GF-D8 (cell line): ENCODE measurements at places on chromosomes 13 and 19.

- no peak for DNase-seq
These were observed 30.8 kb upstream of the LDLR start for GRCh38 chr19:11058246-11059030.

GRCh38 chr13:24097667-24098066 is 62.9 kb upstream of the SPATA13 start:
- DNase-seq, result no peak

DNA sequence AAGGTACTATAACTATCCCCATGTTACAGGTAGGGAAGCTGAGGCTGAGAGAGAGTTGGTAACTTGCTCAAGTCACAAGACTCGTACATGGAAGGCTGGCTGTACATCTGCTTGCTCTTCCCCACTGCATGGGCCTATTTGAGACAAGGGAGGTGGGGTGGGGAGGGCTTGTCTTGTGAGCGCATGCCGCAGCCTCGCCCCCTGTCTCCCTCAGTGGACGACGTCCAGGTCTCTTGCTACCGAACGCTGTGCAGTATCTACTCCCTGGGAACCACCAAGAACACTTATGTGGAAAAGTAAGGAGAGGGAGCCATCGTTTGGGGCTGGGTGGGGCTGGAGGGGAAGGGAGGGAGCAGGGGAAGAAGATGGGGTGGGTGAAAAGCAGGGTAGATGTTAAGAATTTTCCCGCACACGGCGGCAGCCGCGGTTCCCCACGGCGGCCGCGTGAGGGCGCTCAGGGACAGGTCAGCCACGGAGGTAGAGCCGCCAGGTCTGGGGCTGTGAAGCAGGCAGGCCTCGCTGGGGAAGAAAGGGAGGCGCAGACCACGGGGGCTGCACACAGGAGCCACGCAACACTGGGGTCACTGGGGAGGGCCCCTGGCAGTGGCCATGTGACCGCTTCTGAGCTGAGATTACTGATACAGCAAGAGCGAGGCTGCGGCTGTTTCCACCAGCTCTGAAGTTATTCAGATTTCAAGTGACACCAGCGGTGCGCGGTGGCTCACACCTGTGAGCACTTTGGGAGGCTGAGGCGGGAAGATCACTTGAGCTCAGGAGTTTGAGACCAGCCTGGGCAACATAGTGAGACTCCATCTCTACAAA is 81.5 kb downstream of the RYR1 start:
- DNase-seq, result no peak

DNA sequence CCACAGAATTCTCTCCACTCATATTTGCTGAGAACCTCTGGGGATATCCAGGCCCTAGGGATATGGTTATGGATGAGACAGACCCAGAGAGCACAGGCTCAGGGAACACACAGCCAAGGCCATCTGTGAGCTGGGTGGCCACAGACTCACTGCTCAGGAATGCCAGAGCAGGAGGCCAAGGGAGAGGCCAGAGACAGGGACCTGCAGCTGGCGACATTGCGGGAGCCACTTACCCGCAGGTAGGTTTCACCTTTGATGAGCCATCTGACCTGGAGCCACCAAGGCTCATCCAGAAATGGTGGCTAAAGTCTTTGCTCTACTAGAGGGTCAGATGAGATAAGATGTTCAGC is 29.4 kb downstream of the CCNE1 start:
- no peak for DNase-seq

DNA sequence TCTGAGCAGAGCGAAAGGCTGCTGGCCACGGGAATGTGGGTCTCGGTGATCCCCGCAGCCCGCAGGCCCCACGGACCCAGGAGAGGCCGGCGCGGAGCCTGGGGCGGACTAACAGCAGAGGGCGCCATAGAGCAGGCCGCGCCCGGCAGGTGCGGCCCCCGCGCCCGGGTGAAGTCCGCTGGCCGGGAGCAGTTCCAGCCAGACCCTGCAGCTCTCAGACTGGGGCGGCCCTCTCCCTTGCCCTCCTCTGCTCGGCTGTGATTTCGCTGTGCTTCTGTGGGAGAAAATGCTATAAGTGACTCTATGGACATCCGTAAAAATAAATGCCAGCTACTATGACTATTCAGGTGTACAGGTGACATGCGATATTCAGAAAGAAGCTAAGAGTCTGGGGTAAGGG is 37.7 kb downstream of the GSX1 start:
- DNase-seq, result no peak

DNA sequence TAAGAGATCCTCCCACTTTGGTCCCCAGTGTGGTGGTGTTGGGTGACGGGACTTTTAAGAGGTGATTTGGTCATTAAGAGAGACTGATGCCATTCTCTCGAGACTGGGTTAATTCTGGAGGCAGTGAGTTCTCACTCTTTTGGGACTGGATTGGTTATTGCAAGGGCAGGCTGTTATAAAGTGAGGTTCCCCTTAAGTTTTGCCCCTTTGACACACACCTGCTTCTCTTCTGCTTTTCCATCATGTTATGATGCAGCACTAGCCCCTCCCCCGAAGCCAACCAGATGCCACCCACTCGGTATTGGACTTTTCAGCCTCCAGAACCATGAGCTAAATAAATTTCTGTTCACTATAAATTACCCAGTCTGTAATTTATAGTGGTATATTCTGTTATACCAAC is 16.3 kb upstream of the GRAMD1A start:
- no peak for DNase-seq

DNA sequence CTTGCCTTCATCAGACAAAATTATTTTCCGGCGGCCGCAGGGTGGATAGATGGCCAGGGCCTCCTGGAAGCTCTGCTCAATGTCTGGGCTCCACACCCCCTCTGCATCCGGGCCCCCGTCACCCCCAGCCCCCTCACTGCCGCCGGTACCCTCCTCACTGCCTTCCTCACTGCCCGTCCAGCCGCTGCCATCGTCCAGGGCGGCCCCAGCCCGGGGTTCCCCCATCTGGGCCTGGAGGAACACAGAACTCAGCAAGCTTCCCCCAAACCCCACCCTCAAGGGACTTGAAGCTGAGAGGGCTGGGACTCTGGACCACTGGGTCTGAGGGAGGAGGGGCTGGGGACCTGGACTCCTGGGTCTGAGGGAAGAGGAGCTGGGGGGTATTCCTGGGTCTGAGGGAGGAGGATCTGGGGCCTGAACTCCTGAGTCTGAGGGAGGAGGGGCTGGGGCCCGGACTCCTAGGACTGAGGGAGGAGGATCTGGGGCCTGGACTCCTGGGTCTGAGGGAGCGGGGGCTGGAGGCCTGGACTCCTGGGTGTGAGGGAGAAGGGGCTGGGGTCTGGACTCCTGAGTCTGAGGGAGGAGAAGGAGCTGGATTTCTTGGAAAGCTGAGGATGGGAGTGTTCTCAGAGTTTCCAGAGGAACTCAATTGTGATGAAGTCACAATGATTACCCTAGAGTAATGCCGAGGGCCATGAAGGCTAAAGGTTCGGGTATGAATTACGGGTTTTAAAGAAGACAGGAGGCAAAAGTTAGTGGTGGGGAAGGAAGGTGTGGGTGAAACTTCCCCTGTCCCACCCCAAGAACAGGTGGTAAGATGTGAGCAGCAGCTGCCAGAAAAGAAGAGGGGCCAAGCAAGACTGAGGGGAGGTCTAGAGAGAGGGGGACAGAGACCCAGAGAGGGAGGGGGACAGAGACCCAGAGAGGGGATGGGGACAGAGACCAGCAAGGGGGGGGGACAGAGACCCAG is 2.1 kb downstream of the TEAD2 start:
- DNase-seq, result no peak

DNA sequence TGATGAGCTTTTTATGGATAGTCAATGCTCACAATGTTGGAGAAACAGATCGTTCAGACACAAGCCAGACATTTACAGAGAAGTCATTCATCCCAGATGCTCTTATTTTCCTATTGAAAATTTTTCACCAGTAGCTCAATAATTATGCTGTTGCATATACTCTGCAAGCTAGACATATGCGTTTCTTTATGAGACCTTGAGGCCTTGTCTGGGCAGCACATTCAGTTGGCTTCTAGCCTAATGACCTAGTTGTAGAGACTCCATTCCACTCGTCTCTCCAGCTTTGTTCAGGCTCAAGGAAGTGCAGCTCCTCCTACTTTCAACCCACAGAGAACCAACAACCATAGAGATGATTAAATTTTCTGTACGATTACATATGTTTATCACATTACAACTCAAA is 237.7 kb downstream of the MZT1 start:
- DNase-seq, result no peak

GRCh38 chr13:44230736-44231135 is 142.9 kb upstream of the SERP2 start:
- no peak for DNase-seq

GRCh38 chr19:1856698-1857603 is 6.4 kb downstream of the KLF16 start:
- peak; percentile 81 for DNase-seq
